Pulmonary artery endothelial cell (primary cell): ENCODE measurements at places on chromosomes 2 and 18. TPM values are rescaled to one million over a fixed set of nuclear protein-coding genes. Genes with fewer than 3 reads are reported as not detected.

DNA sequence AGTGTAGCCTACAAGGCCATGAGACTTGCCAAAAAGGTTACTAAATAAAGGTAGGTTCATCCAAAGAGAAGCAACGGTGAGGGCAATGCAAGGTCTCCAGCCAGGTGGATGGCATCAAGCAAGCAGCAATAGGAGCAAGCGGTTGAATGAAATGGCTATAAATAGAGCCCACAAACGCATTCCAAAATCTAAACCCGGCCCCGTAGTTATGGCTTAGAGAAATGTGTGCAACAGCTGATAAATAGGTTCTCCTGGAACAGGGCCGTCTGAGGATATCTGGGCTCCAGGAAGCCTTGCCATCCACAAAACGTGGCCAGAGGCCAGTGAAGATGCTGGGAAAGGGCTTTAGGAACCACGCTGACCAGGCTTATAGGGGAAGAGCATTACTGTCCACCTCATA is 146.1 kb upstream of the PID1 start:
- DNase-seq = no peak

ABCG5 gene
- not detected in 2 replicates for total RNA-seq

LGALSL gene
- total RNA-seq = 2.7 and 4.5 TPM in 2 replicates

DNA sequence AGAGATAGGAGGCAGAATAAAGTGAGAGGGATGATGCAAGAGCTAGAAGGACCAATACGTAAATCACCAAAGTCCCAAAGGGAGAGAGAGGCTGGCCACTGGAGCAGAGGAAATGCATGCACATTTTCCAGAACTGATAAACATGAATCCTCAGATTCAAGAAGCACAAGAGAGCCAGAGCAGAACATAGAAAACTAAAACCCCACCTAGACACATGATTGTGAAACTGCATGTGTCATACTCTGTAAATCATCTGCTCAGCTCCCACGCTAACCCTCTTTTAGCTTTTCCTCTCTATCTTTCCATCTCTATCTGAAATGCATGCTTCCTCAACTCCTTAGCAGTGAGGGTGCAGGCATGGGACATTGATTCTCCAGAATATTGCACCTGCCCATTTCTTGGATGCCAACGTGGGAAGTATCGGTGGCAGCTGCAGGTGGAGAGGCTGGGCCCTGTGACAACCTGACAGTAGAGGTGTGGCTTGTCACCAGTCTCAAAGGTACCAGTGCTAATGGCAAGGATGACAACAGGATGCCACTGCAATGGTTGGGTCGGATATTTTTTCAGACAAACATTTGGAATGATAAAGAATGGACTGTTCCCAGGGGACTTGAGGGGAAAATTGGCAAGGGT is 89.3 kb upstream of the OTOS start:
- no peak for DNase-seq

DNA sequence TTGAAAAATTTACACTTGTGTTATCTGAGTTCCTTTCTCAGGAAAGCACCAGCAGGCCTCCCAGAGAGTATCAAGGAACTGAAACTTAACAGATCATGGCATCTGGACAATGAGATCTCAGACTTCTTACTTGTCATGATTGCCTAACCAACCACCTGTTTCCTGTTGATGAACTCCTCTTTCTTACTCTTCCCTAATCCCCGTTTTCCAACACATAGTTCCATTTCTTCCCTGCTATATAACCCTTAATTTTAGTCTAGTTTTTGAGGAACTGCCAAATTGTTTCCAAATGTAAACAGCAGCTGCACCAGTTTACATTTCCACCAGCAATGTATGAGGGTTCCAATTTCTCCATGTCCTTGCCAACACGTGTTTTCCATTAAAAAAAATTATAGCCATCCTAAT is 6.1 kb upstream of the FAM171B start:
- no peak for DNase-seq

GRCh38 chr2:80530442-80531064 is 226.0 kb upstream of the LRRTM1 start:
- DNase-seq = no peak

DNA sequence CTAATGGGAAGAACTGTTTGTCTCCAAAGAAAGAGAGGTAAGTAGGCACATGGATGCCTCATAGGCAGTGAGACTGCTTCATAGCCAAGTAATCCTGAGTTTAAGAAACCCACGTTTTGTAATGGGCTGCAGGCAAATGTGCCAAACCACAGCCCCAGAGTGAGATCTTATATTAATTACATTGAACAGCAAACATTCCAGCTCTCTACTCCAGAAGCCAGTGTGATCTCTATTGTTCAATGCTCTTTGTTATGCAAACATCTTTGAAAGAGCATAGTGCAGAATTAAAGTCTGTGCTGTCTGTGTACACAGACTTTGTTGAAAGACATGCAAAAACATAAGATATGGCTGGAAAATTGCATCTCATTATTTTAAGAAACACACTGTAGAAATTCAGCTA is 720.8 kb upstream of the REG3G start:
- DNase-seq = no peak

TGOLN2 gene
- total RNA-seq = 132 and 163 TPM in 2 replicates

DNA sequence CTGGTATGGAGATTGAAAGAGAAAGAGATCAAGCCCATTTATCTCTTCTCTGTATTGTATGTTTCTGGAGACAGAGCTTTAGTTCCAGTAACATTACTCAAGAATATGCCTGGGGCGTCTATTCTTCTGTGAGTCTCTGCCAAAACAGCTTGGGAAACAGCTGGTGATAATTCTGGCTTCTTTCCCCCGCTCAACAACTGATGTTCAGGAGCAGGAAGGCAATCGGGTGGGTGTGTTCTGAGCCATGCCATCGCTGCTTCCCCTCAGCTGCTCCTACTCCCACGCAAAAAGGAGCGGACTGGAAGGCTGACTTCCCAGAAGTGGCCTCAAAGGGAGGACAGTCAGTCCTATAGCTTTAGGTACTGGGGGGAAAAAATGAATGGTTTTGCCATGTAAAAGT is 695.1 kb downstream of the PLCL1 start:
- DNase-seq = no peak

HRH4 gene
- total RNA-seq = 0.07 TPM in 1 of 2 replicates, not detected in the other

DNA sequence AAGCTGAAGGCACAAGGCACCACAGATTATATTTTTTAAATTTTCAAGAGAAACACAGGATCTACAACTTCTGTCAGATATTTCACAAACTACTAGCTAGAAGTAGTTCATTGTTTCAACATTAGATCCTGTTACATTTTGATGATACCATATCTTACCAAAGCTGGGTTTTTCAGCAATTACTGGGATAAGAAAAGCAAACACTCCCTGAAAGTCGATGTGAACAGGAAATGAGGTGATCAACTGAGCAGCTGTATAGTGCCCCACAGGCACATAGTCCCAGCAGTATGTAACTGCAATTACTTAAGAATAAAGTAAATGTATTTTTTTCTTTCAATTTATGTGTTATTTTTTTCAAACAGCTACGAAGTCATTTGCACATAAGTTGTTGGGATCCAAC is 103.5 kb downstream of the DNER start:
- DNase-seq = no peak

SPP2 gene
- not detected in 2 replicates for total RNA-seq

DNA sequence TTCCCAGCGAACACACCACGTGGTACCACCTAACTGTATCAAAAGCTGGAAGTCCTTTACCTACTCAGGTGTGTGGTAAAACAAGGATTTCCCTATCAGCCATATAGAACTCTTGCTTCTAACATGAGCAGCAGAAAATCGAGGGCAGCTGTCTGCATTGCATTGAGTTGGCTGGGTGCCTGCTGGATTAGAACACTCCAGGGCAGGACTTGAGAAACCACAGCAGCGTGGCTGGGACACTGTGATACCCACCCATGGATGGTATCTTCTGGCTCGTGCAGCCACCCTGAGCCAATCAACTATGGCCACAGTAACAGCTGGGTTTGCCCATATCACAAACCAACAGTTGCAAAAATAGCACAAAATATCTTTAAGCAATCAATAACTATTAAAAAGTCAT is 188.3 kb downstream of the FBXO15 start:
- DNase-seq = no peak

- no peak for DNase-seq
Measured at GRCh38 chr2:191638079-191638801, 39.7 kb upstream of the NABP1 start.

ANKRD12 gene
- 16.6 and 31.3 TPM in 2 replicates for total RNA-seq

CNGA3 gene
- not detected in 2 replicates for total RNA-seq

HNMT gene
- total RNA-seq = 9.2 and 11.3 TPM in 2 replicates

DNA sequence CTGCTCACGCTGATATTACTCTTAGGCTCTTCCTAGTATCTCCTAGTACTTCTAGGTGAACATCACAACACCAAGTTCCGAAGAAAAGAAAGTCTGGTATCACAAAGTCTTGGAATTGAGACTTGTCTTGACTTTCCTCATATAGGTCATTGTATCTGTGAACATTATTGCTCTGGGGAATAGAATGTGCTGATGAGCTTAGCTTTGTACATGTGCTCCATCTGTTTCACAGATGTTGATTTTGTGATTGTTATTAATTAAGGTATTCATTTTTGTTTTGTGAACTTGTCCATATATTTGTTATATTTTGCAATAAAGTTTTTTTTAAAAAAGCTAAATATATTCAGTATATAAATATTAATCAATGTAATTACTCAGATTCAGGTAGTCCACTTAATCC is 111.7 kb downstream of the BABAM2 start:
- no peak for DNase-seq

DNA sequence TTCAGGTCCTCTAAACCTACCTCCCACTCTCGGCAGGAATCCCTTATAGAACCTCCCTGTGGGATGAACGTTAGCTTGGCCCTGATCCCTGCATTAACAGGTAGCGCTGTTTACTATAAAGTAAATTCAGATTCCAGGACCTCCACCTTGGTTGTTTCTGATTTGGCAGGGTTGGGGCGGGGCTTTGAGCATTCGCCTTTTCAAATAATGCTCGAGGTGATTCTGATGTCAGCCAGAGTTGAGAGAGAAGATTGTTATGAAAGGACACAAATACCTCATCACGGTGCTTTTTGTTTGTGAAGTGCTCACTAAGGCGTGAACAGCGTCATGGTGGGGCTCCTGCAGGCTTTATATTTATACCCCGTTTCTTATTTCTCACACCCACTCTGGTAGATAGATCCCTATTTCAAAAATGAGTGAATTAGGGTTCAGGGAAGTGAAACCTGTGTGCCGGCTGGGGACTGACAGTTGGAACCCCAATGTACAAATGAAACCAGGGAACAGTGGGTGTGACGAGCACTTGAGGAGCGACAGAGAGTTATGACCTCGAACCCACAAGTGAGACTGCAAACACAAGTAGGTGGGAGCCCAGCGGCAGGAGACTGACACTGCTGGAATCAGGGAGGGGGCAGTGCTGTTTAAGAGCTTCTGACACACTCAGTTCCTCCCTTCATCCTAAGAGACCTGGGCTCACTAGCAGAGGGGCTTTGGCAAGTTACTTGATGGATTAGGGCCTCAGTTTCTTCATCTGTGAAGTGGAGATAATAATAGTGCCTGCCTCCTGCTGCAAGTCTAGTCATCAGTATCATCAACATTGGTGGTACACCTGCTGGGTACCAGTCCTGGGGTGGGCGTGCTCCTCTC is 14.2 kb upstream of the CXCR4 start:
- DNase-seq = no peak

- DNase-seq = no peak
Measured at GRCh38 chr18:47150824-47151366, 595 bp upstream of the HDHD2 start.

TRABD2A gene
- 0.59 and 0.92 TPM in 2 replicates for total RNA-seq

CFAP210 gene
- not detected in 2 replicates for total RNA-seq

TEX44 gene
- not detected in 2 replicates for total RNA-seq

GRCh38 chr2:235977445-235977844 is 190.7 kb downstream of the GBX2 start:
- no peak for DNase-seq

DNA sequence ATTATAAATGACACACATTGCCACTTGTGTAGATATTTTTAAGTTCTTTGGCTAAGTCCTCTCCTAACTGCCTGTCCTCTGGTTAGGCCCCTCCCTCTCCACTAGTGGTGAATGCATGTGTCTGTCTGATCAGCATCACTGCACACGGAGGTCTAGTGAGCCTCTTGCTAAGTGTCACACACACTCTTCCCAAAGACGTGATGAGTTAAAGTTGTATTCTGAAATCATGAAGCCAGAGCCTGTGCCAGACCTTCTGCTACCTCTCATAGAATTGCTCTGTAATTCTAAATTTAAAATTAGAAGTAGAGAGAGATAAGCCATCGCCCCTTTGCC is 41.3 kb downstream of the RALB start:
- DNase-seq = no peak

PRSS56 gene
- total RNA-seq = not detected in 2 replicates

DNA sequence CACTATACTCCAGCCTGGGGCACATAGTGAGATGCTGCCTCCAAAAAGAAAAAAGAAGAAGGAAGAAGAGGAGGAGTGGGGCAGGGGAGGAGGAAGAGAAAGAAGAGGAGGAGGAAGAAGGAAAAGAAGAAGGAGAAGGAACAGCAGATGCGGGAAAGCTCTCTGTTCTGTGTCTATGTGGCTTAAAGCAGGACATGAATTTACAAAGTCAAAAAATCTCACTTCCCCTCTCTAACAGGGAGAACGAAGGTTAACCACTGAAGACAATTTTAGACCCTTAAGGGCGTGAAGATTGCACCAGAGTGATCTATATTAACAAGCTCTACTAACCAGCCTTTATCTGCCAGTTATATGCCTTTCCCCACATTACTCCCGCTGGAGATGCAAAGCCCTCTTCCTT is 258.9 kb downstream of the METTL4 start:
- DNase-seq = no peak

- DNase-seq = no peak
Measured at GRCh38 chr2:161204846-161205245, 44.6 kb downstream of the TANK start.

DNA sequence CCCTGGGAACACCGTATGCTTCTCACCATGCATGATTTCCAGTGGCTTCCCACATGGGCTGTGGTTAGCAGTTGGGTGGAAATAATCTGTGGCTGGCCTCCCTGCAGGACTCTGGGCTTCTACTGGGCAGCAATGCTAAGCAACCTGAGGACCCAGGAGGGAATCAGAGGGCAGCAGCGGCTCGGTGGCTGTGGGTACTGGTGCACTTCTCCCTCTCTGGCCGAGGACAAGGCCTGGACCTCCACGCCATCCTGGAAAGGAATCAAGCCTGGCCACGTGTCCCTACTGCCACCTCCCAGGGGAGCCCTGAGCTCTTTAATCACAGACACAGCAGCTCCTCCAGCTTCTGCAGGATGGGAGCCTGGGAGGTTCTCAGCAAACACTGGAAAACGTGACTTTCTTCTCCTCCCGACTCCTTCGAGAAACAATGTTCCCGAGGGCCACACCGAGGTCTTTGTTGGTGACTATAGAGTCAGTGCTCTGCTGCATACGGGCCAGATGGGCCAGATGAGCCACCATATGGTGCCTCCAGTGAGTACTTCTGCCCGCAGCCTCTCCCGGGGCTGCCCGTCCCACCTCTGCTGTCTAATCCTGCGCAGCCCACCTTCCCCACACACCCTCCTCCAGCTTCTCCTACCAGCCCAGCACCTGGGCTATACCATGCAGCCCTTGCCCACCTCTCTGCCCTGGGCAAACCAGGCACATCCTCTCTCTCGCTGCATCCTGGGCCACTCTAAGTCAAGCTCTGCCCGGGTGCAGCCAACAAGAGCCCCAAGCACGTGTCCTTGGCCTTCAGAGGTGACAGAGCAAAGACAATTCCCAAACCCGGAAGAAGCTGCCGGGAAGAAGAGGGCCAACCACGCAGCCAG is 42.8 kb upstream of the OTOS start:
- no peak for DNase-seq

- no peak for DNase-seq
Measured at GRCh38 chr2:40178971-40179370, 272.9 kb downstream of the SLC8A1 start.

GRCh38 chr2:176851200-176851888 is 361.2 kb upstream of the HNRNPA3 start:
- DNase-seq = no peak
